ENCODE measurements at places on chromosomes 11 and 22. TPM values are rescaled to one million over a fixed set of nuclear protein-coding genes. Genes with fewer than 3 reads are reported as not detected.

Gene FDX1
- 10.9 TPM for polyA plus RNA-seq

DNA sequence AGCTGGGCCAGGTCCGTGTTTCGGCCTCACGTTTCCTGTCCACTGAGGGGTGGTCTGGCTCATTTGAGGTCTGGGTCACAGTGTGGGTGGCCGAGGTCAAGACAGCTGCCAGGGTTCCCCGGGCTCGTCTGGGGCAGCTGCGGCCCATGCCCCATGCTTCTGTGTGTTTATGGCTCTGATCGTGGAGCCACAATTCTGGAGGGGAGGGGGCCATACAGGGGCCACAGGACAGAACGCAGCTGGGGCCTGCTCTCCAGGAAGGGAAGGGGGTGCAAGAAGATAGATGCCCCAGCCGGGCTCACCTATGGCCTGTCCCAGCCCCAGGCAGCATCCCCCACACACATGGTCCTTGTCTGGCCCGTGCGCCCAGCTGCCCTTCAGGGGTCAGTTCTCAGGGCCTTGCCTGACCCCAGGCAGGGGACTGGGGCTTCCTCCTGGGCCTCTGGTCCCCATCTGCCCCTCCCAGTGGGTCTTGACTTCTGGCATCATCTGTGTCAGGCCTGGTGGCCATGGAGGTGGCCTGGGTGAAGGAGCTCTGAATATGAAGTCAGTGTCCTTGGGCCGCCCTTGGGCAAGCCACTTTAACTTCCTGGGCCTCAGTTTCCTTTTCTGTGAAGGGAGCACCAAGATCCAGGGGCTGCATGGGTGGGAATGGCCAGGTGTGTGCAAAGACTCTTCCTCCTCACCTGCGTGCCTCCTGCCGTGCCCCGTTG lies 8.4 kb downstream of the TSPAN32 start:
- no peak for DNase-seq

DNA sequence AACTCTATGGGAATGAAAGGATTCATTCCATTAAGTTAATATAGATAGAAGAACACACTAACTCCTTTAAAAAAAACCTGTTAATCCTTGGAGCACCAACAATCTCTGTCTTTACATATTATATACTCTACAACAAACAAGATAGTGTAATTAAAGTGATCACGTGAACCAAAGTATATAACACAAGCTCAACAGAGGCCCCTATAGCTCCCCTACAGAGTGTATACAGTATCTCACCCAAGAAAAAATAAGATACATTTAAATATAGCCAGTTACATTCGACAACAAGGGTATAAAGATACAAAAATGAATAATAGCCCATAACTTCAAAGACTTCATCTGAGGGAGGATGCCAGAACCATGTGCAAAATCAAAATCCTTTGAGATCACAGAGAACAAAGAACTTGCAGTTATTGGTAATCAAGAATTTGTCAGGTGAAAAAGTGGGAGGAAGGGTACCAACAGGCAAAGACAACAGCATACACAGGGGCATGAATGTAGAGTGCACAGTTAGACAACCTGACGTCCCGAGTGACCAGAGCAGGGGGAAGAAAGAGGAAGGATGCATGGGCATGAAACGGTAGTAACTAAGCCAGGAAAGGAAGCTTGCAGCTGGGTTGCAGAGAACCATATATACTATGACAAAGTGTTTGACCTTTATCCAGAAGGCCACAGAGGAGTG lies 4.7 kb downstream of the FCHSD2 start:
- DNase-seq, result no peak

DNA sequence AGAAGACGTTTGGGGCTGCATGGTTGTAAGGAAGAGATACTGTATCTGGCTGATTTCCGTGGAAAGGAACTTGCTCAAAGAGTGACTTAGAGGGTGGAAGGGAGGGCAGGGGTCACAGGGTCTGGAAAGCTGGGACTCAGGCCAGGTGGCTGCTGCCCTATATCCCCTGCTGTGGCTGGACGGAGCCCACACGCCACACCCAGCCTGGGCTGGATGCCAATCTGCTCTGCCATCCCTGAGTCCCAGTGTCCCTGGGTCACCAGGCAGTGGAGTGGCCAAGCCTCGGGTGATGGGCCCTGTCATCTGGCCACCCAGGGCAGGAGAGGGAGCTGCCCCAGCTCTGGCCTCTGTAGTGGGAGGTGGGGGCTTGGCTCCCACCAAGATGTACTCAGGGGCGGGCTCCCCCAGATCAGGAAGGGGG lies 26.5 kb upstream of the KRTAP5-7 start:
- DNase-seq, result no peak

- no peak for DNase-seq
Measured at GRCh38 chr22:19014886-19015285, 78.8 kb upstream of the PRODH start.

Gene CCDC73
- 0.07 TPM for polyA plus RNA-seq

GRCh38 chr11:130512662-130513061 lies 64.2 kb downstream of the ADAMTS15 start:
- no peak for DNase-seq

Gene OR6A2
- polyA plus RNA-seq, result not detected

DNA sequence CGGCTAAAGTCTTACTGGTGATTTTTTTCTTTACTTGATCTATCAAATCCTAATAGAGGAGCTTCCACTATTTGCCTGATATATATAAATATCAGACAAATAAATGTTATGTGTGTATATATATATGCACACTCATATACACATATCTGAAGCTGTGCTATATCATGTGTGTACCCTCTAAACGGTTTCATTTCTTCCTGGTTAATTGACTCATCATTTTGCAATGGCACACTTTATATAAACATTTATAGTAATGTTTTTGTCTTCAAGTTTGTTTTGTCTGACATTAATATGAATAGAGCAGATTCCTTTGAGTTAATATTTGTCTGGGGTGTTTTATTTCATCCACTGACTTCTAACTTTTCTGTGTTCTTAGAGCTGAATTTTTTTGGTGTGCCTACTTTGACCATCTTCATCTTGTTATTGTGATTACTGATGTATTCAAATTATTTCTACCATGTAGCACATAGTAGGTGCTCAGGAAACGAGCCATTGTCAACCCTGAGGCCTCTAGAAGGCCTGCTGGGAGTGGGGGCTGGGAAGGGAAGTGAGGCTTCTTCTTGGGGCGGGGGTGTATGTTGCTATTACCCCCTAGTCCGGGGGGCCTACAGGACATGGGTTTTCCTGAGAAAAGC lies 82.6 kb downstream of the LRRC32 start:
- no peak for DNase-seq

Gene RGL4
- 1.9 TPM for polyA plus RNA-seq

GRCh38 chr11:96538622-96539021 lies 148.8 kb downstream of the JRKL start:
- no peak for DNase-seq
